ENCODE measurements at places on chromosomes 16 and 17.

DNA sequence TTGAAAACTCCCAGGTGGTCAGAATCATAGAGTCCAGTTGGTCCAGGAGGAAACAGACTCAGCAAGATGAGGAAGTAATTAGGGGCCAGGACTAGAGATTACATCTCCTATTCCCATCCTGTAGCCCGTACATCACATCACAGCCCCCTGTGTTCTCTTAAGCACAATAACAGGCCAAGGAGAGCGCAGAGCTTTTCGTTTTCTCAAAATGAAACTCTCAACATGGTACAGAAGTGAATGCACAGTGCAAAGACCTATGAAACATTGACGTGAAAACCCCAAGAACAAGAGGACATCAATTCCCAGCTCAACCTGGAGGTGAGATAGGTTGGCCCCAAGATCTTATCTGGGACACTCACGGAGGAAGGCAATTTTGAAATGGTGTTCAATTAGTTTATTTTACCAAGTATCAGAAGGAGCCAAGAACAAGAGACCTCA is 9.0 kb downstream of the PIK3R5 start:
- no peak for DNase-seq

GRCh38 chr17:79262624-79263023 is 188.0 kb downstream of the ENGASE start:
- no peak for DNase-seq

GRCh38 chr16:87662254-87663204 is 60.2 kb downstream of the JPH3 start:
- no peak for DNase-seq

- no peak for DNase-seq
Observed at GRCh38 chr17:80755650-80756405, 211.2 kb downstream of the RPTOR start.

GRCh38 chr16:10103700-10104099 is 78.5 kb downstream of the GRIN2A start:
- no peak for DNase-seq

DNA sequence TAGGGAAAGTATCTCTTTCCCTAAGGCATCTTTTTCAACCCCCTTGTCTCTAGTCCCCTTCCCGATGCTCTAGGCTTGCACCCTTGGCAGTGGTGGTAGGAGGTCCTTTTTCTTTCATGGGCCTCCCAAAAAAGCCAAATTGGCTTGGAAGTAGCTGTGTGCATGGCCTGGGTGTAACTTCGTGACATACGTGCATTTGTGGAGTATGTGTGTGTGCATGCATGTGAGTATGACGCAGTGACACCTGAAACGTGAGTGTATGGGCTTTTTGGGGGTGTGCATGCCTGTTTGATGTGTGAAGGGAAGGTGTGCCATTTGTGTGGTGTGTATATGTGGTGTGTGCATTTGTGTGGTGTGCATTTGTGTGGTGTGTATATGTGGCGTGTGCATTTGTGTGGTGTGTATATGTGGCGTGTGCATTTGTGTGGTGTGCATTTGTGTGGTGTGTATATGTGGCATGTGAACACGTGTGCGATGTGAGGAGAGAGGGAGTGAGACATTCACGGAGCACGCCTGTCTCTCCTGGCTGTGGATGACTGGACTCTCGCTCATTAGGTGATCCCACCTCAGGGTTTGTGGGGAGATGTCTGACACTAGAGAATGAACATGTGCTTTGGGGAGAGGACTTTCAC is 15.7 kb downstream of the IGFBP4 start:
- DNase-seq: no peak

- no peak for DNase-seq
Observed at GRCh38 chr17:3544365-3544764, 13.2 kb downstream of the TRPV3 start.

- no peak for DNase-seq
Observed at GRCh38 chr17:20074001-20074400, 64.8 kb downstream of the SPECC1 start.

DNA sequence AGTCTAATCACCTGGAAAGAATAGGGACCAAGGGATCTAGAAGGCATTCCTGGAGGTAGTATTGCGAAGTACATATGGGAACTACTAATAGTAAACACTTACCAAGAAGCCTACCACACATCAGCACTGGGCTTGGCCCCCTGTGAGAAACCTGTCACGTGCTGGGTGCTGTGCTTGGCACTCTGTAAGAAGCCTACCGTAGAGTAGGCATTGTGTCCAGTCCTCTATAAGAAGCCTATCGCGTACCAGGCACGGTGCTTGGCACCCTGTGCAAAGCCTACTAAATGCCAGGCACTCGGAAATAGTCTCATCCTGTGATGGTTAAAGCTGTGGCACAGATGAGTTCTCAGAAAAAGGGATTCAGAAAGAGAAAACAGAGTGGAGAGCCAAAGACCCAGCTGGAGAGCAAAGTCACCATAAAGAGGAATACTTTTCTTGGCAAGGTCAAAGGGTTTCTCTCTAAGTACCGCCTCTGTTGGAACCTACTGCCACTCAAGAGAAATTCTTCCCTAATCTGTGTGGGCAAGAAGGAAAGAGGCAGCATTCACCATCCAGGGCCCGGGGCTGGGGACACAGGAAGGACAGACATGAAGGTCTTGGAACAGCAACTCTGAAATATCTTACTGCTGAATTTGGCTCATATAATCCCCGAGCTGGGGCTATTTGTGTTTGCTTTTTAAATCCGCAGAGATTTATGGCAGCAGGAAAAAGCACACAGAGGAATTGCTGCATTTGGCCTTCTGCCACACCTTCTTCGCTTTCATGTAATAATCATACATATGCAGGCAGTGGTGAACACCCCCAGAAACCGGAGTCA is 81.8 kb downstream of the VAT1L start:
- DNase-seq: no peak

- DNase-seq: no peak
Observed at GRCh38 chr16:56841233-56841632, 23.8 kb upstream of the SLC12A3 start.

All from H54 (cell line).